ENCODE measurements at places on chromosomes 3 and 15.

GRCh38 chr3:51955893-51956770 lies 951 bp downstream of the GPR62 start:
- no peak for DNase-seq

DNA sequence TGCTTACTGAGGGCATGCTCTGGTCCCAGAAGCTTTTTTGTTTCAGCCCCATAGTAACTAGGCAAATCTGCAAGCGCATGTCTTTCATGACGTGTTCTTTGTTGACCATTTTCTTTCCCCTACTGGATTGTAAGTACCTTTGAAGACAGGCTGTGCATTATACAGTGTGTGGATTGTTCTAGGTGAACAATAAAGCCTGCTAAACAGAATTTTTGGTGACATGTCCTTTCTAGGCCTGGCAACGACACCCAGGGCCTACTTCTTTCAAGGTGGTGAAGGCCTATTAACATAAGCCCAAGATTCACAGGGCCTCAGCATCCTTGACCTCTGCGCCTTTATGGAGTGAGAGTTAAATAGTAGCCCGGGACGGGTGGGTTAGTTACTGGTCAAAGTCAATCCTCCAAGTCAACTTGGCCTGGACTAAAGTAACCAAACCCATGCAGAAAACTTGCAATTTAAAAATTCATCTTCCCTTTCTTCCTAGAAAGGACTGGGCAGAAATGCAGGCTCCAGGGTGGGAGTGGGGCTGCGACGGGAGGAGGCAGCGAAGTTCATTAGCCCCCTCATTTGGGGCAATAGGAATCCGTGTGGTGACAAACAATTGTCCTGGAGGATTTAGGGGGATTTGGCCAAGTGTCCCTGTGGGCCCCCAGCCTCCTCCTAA lies 37.6 kb upstream of the TRIM71 start:
- no peak for DNase-seq

- no peak for DNase-seq
Measured at GRCh38 chr3:25679166-25679565, 14.5 kb upstream of the TOP2B start.

DNA sequence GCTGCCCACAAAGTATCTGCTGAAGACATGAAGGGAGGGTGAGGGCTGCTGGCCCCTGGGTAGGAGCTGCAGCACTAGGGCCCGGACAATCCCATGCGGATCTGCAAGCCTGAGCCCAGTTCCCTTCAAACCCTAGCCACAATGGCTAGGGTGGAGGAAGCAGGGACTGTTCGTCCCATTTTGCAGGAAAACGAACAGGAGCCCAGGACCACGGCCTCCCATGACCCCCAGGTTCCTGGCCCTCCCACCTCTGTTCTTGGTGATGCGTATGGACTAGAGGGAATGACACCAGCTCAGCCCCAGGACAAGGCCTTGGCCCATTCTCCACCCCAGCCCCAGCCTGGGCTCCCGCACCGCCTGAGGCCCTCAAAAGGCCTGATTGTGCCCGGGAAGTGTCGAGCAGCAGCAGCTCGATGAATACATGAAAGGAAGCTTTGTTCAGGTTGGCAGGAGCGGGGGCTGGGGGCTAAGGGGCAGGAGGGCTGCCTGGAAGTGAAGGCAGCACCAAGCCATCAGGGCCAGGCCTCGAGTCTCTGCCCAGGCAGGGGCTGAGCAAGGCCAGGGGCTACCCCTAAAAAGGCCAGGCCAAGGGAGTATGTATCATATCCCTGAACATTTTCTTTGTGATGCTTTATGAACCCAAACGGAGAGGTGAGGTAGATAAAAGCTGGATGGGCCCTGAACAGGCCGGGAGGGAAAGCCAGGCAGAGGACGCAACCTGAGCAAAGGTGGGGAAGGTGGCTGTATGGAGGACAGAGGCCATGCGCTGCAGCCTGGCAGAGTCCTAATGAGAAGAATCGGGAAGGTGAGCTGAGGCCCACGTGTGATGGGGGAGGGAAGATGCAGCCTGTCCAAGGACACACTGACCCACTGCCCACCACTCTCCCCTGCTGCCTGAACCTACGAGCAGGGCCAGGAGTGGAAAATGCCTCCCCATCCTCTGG lies 12.2 kb downstream of the SEMA7A start:
- DNase-seq, result no peak

GRCh38 chr3:16836505-16837237 lies 48.1 kb upstream of the PLCL2 start:
- DNase-seq, result no peak

DNA sequence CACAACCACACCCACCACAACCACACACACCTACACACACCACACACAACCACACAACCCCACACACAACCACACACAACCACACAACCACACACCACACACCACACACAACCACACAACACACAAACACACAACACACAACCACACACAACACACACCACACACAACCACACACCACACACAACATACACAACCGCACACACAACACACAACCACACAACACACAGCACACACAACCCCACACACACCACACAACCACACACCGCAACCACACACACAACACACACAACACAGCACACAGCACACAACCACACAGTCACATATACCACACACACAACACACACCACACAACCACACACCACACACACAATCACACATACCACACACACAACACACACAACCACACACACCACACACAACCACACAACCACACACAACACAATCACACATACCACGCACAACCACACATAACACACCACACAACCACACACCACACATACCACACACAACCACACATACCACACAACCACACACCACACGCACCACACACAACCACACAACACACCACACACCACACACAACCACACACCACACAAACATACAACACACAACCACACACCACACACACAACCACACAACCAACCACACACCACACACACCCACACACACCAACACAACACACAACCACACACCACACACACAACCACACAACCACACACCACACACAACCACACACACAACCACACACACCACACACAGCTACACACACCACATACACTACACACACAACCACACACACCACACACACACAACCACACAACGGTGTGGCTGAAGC lies 23.7 kb downstream of the CPN2 start:
- DNase-seq, result no peak

DNA sequence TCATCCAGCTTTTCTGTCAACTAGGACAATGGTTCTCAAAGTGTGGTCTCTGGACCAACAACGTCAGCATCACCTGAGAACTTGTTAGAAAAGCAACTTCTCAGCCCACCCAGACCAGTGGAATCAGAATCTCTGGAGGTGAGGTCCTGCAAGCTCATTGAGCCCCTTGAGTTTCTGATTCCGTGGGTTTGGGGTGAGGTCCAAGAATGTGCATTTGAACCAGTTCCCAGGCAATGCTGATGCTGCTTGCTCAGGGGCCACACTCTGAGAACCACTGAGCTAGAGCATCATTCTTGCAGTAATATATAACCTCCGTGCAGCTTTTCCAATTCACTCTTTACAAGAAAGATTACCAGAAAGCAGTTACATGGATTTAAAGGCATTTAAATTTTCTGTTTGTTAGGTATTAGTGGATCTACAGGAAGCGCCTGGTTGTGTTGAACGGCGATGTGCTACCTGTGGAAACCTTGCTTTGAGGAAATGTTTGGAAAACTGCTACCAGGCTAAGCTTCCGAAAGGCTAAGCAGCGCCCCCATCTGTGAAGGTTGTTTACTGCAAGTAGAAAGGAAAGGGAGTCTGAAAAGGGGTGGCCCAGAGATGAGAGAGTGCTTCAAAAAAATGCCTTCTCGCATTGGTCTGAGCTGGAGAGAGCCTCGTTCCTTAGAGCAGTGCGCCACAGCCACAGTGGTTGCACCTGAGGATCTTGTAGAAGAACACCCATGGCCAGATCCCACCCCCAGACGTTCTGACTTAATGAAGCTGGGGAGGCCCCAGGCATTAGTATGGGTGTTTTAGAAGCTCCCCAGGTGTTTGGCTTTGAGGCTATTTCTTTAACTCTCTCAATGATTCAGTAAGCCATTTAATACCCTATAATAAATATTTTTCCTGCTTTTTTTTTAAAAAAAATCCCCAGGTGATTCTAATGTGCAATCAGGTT lies 50.0 kb downstream of the RLBP1 start:
- no peak for DNase-seq

Data from thymus (tissue), 14 donors.